Stimulated activated CD4-positive, alpha-beta T cell treated with anti-CD3 and anti-CD28 coated beads, Interleukin-2, amount 100 ng/mL, for 24 hours (primary cell): ENCODE measurements at places on chromosomes 7 and 10.

GRCh38 chr10:3426190-3426845 is 253.7 kb upstream of the PITRM1 start:
- DNase-seq: no peak

- DNase-seq: no peak
Measured at GRCh38 chr7:12090757-12091221, 120.3 kb upstream of the TMEM106B start.

- DNase-seq: no peak
Measured at GRCh38 chr7:77473229-77474005, 57.3 kb upstream of the GSAP start.

GRCh38 chr10:80158598-80159127 is 26.1 kb downstream of the PLAC9 start:
- DNase-seq: no peak

DNA sequence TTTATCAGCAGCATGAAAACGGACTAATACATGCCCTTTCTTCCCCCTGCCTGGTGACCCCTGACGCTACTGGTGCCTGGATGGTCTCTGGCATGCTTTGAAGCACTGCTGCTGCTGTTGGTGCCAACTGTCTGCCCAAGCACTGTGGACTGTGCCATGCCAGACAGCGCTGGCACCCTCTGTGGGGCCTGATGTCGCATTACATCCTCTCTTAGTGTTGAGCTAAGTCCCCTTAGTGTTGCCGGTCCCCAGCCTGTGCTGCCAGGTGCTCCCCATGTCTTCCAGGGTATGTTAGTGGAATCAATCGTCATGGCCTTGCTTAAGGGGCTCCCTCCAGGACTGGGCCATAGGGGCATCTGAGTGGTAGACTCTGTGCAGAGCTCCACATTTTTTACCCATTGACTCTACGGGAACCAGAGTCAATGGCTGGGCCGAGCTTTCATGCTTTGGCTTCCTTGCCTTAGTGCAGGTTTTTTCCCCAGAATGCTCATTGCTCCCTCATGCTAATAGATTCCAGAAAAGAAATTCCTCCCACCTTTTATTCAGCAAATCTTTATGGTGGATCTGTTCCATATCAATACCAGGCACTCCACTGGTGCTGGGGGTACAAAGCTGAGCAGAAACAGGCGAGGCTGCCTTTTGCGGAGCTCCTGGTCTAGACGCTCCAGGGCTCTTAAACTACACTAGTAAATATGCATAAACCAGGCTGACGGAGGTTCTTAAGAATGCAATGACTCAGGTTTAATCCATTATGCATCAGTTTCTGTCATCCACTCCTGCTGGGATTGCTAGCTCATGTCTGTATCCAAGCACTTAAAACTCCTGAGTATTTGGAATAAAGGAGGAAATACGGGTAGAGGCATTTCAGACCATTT is 21.8 kb upstream of the MRC1 start:
- no peak for DNase-seq

- no peak for DNase-seq
Measured at GRCh38 chr7:92633211-92633906, 43.2 kb upstream of the FAM133B start.

DNA sequence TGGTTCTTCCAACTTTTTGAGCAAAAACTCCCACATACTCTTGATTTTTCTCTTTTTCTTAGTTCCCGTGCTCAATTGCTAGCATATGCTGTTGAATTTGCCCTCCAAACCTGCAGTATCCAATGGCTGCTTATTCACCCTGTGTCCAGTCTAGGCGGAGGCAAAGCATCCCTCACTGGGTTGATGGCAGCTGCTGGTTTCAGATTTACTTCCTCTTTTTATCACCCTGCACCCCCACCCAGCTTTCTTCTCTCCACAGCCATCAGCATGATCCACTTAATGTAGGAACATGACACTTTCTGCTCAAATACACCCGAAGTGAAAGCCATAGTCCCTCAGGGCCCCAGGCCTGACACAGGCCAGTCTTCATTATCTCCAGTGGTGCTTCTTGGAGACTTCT is 87.6 kb upstream of the ADARB2 start:
- DNase-seq: no peak

- no peak for DNase-seq
Measured at GRCh38 chr7:102455596-102455995, 9.1 kb downstream of the ALKBH4 start.

DNA sequence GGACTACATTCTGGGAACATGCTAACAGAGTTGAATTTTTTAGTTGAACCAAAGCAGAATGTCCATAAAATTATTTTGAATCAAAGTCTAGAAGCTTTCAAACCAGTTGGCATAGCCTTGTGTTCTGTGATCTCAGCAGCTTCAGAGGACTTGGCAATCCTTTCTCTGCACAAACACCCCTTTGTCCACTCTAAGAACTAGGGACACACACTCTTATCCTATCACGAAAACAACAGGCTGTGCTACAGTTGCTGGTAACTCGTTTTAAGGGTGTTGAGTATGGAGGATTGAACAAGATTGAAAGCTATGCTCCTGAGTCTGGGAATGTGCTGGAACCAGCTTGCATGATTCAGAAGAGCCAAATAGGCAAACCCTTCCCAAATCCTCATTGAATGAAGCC is 76.4 kb upstream of the PRSS58 start:
- DNase-seq: no peak

- DNase-seq: no peak
Measured at GRCh38 chr7:92546856-92547497, 18.4 kb downstream of the RBM48 start.

DNA sequence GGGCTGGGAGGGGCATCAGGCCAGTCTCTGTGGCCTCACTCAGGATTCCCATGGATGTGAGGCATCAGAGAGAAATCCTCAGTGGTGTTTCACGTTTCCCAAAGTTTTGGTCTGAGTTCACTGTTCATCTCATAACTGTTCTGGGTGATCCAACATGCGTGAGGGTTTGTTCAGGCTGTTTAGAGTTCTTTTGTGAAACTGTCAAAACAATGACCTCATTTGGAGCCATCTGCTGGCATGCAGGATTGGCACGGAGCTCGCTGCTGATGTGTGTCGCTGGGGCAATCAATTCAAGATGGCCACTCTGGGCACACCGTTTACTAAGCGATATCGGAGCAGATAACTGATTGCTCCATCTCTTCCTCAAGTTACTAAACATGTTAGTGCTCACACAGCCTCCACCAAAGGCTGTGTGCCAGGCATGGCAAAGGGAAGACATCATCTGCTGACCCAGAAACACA is 365.6 kb downstream of the WDR11 start:
- DNase-seq: no peak

DNA sequence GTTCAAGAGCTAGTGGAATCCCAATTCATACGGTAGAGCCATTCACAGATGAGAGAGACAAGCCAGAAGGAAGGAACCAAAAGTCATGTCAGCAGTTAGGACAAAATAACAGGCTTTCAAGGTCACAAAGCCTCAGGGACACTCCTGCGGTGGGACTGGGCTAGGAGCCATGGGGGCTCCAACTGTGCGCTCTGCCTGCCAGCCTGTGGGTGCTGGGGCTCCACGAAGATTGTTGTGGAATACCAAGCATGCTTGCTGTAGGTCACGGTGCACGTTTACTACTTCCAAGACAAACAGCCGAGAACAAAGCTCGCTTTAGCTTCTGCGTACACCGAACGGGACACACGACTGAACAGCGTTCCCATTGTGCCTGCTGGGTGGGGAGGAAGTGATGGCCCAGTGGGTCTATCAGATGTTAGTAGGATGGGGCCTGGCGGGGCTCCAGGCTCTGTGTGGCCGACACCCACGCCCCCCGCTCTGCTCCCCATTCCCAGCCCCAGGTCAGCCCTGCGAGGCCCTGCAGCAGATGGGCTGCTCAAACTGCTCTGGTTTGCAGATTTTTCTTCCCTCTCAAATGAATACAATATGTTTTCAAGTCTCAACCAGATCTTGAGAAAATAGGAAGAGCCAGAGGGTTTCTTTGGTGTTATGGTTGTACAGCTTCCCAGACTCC is 158.9 kb downstream of the EGFR start:
- no peak for DNase-seq

DNA sequence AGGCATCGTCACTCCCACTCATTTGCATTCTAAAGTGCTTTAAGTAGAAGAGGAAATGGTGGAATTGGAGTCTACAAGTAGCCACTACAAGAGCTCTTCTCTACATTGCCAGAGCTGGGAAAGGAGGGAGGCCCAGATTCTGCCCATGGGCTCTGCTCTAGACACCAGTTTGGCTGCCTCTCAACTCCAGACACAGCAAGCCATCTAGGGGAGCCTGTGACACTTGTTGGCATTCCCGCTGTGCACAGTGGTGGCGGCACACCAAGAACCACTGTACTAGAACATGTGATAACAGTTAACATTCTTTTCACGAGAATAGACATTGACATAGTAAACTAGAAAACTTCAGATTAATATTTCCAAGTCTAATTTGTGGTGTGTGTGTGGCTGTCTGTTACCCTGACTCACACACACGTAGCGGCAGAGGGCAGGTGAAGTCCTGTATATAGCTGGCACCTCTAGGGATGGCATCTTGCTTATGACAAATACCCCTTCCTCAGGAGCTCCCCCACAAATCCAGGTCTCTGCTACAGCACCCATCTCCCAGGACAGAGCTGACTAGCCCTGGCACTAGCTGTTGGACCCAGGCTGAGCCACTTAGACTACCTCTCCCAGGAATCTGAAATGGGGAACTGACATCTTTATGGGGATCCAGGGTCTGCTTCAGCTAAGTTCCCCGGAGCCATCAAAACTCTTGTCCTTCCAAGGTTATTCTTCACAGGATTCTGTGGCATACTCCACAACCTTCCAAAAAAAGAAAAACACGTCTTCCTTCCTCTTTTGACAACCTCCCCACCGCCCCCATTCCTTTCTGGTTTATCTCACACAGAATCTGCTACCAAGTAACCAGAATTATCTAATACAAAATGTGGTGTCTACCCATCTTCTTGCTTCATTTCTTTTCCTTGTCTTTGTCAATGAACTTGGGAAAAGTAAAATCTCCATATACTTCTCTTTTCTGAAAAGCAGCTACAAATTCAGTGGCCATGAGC is 54.7 kb upstream of the MRLN start:
- DNase-seq: no peak

GRCh38 chr10:97543025-97543546 is 29.5 kb upstream of the ANKRD2 start:
- peak; percentile 67 for DNase-seq

- DNase-seq: no peak
Measured at GRCh38 chr7:121519548-121520521, 123.7 kb upstream of the FAM3C start.

DNA sequence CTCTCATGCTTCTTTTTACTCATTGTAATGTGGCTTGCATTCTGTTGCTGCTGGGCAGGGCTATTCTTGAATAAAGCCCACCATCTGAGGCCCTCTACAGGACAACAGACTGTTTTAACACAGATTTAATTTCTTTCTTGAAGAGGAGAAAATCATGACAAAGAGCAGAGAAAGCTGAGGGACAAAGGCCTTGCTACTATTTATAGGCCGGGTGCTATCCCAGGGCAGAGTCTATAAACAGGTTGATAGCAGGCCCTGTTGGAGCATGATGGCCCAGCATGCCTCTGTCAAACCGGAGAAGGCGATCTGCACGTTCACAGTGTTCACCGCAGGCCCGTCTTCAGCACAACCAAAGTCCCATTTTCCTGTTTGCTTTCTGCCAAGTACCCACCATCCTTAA is 3.0 kb downstream of the VIPR2 start:
- no peak for DNase-seq

GRCh38 chr7:127927348-127927696 is 103.9 kb downstream of the LRRC4 start:
- no peak for DNase-seq

- DNase-seq: no peak
Measured at GRCh38 chr7:71750290-71750689, 618.3 kb downstream of the GALNT17 start.

DNA sequence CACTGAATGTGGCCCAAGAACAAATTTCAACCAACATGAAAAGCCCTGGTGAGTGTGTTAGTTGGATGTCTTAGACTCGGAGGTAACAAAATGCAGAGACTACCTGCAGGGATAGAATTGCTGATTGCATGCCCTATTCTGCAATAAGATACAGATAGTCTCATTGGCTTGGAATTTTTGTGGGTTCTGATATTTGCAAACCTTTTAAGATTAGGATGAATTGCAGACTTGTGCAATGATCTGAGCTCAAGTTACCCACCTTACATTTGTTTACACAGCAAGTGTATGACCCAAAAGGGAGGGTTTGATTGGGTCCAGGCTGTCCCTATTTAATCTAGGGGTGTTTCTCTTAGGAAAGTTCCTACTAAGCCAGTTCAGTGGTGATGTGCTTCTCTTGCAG is 45.4 kb downstream of the GPR37 start:
- no peak for DNase-seq

DNA sequence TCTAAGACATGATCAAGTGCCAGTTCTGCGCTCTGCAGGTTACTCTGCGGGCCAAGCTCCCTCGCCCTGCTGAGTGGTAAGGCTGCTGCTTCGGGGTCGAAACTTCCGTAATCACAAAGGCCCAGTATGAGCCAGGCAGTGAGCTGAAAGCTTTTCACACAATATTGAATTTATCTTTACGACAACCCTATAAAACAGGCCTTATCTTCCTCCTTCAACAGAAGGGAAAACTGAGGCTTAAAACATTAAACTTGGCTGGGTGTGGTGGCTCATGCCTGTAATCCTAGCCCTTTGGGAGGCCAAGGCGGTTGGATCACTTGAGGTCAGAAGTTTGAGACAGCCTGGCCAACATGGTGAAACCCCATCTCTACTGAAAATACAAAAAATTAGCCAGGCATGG is 83.3 kb downstream of the FAM107B start:
- DNase-seq: no peak

DNA sequence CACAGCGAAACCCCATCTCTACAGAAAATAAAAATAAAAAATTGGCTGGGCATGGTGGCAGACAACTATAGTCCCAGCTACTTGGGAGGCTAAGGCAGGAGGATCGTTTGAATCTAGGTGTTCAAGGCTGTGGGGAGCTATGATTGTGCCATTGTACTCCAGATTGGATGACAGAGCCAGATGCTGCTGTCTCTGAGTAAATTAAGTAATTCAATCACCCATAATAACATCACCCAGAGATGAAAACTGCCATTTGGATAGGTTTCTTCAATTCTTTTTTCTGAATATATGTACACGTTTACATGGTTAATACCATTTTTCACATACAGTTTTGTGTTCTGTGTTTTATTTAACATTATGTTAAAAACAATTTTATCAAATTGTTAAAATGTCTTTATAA is 79.3 kb downstream of the WIPF3 start:
- DNase-seq: no peak

DNA sequence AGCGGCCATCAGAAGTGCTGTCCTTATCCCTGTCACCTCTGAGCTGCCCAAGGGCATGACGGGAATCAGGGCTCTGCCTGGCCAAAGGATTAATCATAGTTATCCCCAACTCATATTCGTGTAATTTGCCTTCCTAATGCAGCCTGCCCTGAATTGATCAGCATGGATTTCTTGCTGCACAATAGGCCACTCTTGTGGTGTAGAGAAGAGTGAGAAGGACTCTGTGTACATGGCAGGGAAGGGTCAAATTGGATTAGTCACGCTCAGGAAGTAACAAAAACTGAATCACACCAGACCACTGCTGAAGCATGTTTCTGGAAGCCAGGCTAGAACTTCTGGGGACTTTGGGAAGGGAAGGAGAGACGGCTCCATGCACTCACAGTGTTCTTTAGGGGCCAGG is 227.0 kb downstream of the BUB3 start:
- no peak for DNase-seq
